ENCODE measurements at places on chromosomes 1 and 21.
A peak's percentile ranks its signal among the peaks of the same experiment; 100 is the strongest.

DNA sequence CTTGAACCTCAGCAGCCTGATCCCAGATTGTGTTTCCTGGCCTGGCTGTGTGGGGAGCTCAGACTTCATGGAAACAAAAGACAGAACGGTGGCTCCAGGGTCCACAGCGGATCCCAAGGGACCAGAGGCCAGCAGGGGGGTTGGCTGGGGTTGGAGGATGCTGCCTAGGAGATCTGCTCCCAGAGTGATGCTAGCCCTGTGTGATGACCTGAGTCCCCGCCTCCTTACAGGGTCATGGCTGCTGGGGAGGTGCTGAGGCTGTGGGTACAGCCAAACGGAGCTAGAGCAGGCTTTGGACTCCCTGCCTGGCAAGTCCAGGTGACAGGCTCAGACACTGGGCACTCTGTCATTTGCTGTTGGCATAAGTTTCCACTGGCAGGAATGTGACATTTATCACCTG lies 11.5 kb upstream of the RUNX3 start:
- no peak for DNase-seq

DNA sequence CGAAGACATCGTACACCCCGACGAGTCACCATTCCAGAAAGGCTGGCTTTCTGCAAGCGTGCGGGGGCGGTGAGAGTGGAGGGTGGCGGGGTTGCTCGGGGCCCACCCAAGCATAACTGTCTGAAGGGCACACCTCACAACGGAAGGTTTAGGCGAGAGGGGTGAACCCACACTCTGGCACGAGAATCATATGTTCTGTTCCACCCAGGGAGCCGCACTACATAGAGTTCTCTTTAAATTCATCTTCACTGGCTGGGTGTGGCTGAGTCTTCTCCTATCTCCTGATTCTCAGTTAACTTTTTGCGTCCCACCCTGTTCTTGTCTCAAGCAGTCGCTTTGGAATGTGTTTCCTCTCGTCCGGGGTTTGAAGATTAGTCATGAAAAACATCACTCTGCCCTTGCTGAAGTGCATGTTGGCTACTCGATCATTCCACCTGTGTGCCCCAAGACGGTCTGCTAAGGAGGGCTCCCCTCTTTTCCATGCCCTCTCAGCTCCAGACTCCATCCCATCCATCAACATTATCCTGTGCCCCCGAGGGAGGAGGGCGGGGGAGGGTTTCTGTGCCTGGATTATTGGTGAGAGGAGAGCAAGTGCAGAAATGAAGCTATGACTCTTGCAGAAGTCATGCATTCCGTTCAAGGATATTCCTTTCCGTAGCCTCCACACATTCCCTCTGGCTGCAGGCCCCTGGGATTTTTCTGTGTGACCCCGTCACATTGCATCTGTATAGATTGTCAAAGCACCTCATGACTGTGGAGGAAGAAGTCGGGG lies 53.5 kb upstream of the CD34 start:
- DNase-seq: no peak

- no peak for DNase-seq
Observed at GRCh38 chr1:168484083-168484482, 59.7 kb downstream of the XCL2 start.

DNA sequence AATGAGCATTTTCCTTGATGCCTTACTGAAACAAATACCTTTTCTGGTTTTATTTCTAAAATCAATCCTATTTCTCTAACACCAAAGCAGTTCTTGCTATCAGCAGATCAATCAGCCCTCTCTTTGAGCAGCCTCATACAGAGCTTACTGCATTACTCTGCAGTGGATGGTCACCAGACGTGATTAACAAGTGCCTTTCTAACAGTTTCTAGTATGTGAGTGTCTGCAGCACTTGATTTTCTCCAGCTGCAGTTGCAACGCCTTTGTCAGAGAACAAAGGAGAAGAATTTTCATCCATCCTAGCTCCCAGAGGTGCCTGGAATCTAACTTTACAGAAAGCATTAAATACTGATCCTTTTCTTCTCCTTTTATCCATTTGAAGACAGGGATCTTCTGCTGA lies 177.3 kb upstream of the SGIP1 start:
- DNase-seq: no peak

DNA sequence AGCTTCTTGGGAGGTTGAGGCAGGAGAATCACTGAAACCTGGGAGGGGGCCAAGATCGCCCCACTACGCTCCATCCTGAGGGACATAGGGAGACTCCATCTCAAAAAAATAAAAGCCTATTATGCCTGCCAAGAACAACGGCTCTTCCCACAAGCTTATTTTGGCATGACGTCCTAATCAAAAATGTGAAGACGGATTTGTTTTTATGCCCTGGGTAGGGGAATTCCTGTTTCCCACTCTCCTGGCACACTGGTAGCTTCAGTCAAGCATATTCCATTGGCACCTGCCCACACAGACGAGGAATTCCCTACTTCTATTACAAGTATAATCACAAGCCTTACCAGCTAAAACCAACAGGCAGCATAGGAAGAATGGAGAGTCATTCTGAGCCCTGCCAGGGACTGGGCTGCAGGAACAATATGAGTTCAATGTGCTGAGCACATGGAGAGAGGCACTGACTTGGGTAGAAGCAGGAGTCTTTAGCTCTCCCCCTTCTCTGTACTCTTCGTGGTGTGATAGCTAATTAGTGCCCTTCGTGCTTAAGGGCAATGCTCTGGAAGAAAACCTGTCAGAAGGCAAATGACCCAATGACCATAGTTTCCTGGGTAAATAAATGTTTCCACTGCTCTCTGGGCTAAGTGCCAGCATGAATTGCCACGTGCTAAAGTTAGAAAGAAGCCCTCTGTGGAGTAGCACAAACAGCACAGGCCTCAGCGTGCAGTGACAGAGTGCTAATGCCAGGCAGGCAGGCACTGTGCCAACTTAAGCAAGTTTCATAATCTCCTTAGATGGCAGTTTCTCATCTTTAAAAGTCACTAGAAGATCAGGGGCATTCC lies 16.8 kb downstream of the TNFSF4 start:
- DNase-seq: peak; percentile 60

DNA sequence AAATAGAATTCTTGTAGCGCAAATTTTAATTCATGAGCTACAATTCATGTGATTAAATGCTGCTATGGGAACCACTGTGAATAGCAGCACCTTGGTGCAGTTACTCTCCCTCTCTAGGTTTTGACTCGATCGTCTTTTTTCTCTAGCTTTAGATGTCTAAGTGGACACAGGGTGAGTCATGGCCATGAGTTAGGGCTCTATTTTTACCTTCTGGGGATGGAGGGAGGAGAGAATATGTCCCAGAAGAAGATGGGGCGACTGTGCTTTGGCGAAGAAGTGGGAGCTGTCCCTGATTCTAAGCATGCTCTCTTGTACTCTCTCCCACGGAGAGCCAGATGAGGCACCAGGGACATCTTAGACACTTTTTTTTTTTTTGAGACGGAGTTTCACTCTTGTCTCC lies 1.6 kb upstream of the OR2B11 start:
- no peak for DNase-seq

- no peak for DNase-seq
Observed at GRCh38 chr1:174799136-174799479, 200.6 kb upstream of the CACYBP start.

DNA sequence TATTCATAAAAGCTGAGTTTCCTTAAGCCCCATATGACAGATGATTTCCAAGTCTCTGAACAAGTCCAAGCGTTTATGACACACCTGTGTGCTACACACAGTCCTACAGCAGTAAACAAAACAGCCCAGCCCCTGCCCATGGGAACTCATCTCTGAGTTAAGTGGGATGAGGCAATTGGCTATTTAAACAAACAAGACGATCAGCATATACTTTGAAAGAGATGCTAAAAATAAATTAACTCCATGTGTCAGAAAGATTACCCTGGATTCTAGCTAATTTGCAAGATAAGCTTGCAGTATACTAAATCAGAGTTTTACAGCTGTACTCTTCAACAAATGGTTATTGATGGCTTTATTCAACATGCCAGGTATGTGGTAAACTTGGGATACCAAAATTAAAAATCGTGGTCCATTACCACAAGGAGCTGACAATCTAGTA lies 7.0 kb downstream of the PSMG1 start:
- DNase-seq: no peak
